ENCODE measurements at places on chromosomes 2 and 18. TPM values are rescaled to one million over a fixed set of nuclear protein-coding genes. Genes with fewer than 3 reads are reported as not detected.

The MAP3K19 gene
- total RNA-seq = not detected

The HOXD12 gene
- not detected for total RNA-seq

The KIDINS220 gene
- 57.8 TPM for total RNA-seq

The PARD6G gene
- 0.56 TPM for total RNA-seq

The SKOR2 gene
- total RNA-seq = not detected

The CCDC141 gene
- 2.8 TPM for total RNA-seq

The TRIM43 gene
- not detected for total RNA-seq

The EFHD1 gene
- total RNA-seq = 29.0 TPM

DNA sequence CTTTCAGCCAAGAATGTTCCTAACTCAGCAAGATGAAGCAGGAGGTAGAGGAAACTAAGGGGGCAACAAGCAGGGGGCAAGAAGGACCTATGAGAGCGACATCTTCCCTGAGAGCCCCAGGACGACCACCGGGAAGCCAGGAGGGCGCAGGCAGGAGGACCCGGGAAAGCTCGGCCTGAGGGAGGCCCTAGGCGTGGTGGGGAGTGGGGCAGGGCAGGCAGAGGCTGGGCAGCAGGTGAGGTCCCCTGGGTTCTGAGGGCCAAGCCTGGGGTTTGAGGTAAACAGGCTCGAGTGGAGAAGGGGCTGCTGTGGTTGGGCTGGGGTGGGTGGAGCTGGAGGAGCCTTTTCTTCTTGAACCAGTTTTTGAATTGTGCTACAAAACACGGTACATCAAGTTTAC lies 1.3 kb upstream of the ALPI start:
- H3K36me3 ChIP-seq = no peaks in the 10 kb centered on the region
- H3K27ac ChIP-seq = no peak overlapping the region
- no peak for DNase-seq
- H3K27me3 ChIP-seq = no peaks in the 10 kb centered on the region
- no peaks in the 10 kb centered on the region for H3K4me1 ChIP-seq

GRCh38 chr18:44474067-44474411 lies 206.6 kb upstream of the SETBP1 start:
- no peak for DNase-seq
- no peak overlapping the region for H3K4me3 ChIP-seq
- H3K4me1 ChIP-seq = no peaks in the 10 kb centered on the region
- no peak overlapping the region for H3K27ac ChIP-seq

DNA sequence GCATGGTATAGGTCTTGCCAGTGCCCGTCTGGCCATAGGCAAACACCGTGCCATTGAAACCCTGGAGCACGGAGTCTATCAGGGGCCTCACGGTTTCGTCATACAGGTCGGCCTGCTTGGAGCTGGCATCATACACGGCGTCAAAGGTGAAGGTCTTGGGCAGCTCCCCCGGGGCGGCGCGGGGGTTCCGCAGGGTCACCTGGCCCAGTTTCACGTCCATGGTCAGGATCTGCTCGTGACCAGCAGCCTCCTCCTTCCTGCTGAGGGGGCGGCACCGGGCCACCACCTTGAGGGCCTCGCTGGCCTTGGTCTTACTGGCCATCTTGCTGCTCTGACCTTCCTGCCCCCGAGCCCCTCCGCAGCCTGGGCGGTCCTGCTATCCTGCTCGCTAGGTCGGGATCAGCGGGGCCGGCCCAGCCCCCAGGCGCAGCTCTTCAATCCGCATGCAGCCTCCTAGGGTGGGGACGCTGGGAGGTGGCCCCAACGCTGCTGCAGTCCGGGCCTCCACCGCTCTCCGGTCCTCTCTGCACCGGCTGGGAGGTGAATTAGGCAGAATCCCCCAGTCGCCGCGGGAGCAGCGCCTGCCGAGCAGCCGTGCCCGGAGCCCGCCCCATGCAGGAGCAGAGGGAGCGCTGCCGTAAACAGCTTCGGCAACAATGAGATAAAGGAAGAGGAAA lies 563 bp downstream of the KIF3C start:
- no peaks in the 10 kb centered on the region for H3K36me3 ChIP-seq
- H3K27ac ChIP-seq = peak overlapping the region; percentile 56
- no peak for DNase-seq
- H3K4me3 ChIP-seq = peak overlapping the region; percentile 78

DNA sequence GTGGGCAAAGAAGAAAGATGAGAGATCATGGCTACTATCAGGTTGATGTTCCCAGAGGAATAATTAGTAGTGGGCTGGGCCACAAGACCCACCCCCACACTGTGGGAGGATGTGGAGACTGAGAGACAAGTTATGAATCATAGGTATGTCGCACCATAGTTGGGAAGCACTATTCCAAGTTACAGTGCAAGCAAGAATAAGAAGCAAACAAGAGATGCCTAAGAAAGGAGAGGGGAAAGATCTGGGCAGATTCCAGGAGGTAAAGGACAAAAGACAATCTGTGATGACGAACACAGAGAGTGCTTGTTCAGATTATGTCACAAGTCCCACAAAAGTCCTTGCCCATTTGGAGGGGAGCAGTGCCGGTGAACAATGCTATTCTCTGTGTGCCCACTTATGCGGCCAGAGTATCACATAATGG lies 56.6 kb downstream of the FAM228A start:
- no peaks in the 10 kb centered on the region for H3K27me3 ChIP-seq
- H3K27ac ChIP-seq = no peak overlapping the region
- no peaks in the 10 kb centered on the region for H3K4me1 ChIP-seq
- DNase-seq = no peak
- no peak overlapping the region for H3K4me3 ChIP-seq
- H3K36me3 ChIP-seq = no peaks in the 10 kb centered on the region

DNA sequence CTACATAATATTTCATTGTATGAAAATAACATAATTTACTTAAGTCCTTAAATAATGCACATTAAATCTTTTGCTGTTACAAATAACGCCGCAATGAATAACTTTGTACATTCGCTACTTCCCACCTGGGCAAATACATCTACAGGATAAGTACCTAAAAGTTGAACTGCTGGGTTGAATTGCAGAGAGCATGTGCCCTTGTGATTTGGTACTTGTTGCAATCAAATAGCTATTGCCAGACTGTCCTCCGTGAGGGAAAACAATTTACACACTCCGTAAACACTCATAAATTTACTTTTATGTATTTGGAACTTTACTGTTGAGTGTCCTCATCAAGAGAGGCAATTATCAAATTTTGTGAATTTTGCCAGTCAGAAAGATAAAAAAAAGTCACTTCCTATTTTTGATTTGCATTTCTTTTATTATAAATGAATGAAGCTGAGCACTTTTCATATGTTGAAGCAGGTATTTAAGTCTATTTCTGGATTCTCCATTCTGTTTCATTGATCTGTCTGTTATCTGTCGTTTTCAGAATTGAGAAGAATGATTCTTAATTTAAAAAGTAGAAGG lies 140.8 kb upstream of the SERTAD2 start:
- H3K4me1 ChIP-seq = peaks cover 10% of the 10 kb centered on the region
- H3K4me3 ChIP-seq = no peak overlapping the region

- peak; percentile 34 for DNase-seq
- H3K27me3 ChIP-seq = no peaks in the 10 kb centered on the region
- H3K4me1 ChIP-seq = no peaks in the 10 kb centered on the region
Observed at GRCh38 chr2:8514796-8515758, 166.8 kb upstream of the ID2 start.

- no peaks in the 10 kb centered on the region for H3K27me3 ChIP-seq
- no peaks in the 10 kb centered on the region for H3K36me3 ChIP-seq
- no peak overlapping the region for H3K27ac ChIP-seq
- no peak overlapping the region for H3K4me3 ChIP-seq
Observed at GRCh38 chr2:113686537-113686936, 59.5 kb downstream of the RABL2A start.

DNA sequence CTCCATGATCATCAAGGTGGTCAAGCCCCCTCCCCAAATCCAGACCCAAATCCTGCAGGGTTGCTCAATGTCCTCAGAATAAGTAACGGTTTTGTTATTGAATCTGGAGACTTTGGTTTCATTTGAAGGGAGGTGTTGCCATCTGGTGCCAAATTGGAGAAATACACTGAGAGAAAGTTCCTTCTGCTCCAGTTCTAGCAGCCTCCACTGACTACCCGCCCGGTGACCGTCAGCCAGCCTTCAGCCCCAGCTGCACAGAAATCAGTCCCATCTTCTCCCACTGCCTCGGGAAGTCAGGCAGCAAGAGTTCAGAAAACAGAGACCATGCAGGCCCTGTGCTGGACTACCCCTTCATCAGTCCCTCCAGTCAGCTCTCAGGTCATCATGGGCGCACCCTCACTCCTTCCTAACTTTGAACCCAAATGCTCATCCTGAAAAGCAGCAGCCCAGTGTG lies 38.7 kb downstream of the PKDCC start:
- peaks cover 5% of the 10 kb centered on the region for H3K4me1 ChIP-seq
- H3K36me3 ChIP-seq = no peaks in the 10 kb centered on the region
- DNase-seq = no peak
- H3K27me3 ChIP-seq = no peaks in the 10 kb centered on the region

GRCh38 chr2:23596316-23596885 lies 211.4 kb downstream of the KLHL29 start:
- H3K4me3 ChIP-seq = peak overlapping the region; percentile 44
- peak; percentile 87 for DNase-seq
- no peaks in the 10 kb centered on the region for H3K27me3 ChIP-seq
- no peaks in the 10 kb centered on the region for H3K36me3 ChIP-seq

DNA sequence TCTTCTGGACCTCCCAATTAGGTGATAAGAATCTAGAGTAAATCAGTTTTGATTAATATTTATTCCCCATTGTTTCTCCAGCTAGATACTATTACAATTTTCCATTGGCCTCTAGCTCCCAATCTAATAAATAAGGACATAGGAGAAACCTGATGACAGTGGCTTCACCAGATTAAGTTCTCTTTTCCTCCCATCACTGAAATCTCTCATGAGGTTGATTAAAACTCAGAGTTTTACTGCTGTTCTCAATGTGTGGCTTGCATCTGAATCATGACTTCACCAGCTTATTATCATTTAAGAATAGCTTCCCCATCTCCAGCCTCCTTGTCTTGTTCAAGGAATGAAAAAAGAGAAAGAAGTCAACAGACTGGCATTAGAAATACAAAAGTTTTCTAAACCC lies 3.9 kb upstream of the CCDC102B start:
- H3K36me3 ChIP-seq = no peaks in the 10 kb centered on the region
- H3K27ac ChIP-seq = no peak overlapping the region
- no peak overlapping the region for H3K4me3 ChIP-seq
- H3K4me1 ChIP-seq = no peaks in the 10 kb centered on the region
- no peaks in the 10 kb centered on the region for H3K27me3 ChIP-seq

GRCh38 chr2:218344090-218344754 lies 12.4 kb upstream of the CATIP start:
- no peaks in the 10 kb centered on the region for H3K4me1 ChIP-seq
- no peak for DNase-seq

GRCh38 chr2:136244536-136244885 lies 126.6 kb upstream of the CXCR4 start:
- H3K36me3 ChIP-seq = no peaks in the 10 kb centered on the region
- H3K4me1 ChIP-seq = peaks cover 8% of the 10 kb centered on the region
- no peak for DNase-seq
- no peak overlapping the region for H3K27ac ChIP-seq

DNA sequence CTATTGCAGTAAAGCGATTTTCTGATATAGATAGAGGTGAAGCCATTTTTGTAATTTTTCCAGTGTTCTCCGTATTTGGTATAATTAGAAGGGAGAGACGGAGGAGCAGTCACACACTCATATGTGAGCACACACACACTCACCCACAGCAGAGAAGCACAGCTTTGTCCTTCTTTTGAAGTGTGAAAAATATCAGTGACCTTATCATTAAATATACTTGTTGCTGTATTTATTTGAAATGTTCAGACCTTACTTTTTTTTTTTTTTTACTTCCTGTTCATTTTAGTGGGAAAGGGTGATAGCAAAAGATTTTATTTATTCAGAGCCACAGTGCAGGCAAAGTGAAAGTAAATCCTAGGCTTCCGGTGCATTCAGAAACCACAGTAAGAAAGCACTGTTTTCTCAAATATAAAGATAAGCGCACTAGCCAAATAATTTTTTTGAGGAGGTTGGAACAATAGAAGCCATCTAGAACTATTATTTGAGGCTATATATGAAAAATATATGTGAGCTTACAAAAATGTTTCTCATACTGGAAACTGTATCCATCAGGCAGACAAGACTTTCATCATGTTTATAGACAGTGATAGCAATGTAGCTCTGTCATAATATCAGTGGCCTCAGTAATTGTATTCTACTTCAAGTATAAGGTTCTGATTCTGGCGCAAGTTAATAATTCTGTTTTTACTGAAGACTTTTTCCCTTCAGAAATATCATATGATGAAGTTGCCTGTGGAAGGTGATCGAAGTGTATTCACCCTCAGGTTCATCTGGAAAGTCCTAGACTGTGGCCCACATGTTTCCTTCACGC lies 37.2 kb downstream of the TSHZ1 start:
- peak overlapping the region; percentile 74 for H3K27ac ChIP-seq
- peak overlapping the region; percentile 54 for H3K4me3 ChIP-seq
- peaks cover 41% of the 10 kb centered on the region for H3K4me1 ChIP-seq
- DNase-seq = no peak

DNA sequence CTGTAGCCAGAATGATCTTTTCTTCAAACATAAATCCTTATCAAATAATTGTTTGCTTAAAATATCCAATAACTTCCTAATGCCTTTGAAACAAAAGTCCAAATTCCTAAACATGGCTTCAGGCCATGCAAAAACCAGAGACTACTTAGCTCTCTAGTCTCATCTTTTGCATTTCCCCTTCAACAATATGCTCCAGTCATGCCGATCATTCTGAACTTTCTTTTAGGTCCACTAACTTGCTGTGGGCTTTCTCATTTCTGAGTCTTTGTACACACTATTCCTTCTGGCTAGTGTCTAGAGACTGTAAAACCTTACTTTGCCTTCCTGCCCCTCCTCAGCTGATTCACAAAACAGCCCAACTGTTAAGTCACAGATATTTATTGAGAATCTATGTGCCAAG lies 51.5 kb downstream of the VIL1 start:
- no peak overlapping the region for H3K4me3 ChIP-seq
- no peak overlapping the region for H3K27ac ChIP-seq
- H3K4me1 ChIP-seq = no peaks in the 10 kb centered on the region
- no peaks in the 10 kb centered on the region for H3K27me3 ChIP-seq
- H3K36me3 ChIP-seq = peaks cover 22% of the 10 kb centered on the region
- no peak for DNase-seq

DNA sequence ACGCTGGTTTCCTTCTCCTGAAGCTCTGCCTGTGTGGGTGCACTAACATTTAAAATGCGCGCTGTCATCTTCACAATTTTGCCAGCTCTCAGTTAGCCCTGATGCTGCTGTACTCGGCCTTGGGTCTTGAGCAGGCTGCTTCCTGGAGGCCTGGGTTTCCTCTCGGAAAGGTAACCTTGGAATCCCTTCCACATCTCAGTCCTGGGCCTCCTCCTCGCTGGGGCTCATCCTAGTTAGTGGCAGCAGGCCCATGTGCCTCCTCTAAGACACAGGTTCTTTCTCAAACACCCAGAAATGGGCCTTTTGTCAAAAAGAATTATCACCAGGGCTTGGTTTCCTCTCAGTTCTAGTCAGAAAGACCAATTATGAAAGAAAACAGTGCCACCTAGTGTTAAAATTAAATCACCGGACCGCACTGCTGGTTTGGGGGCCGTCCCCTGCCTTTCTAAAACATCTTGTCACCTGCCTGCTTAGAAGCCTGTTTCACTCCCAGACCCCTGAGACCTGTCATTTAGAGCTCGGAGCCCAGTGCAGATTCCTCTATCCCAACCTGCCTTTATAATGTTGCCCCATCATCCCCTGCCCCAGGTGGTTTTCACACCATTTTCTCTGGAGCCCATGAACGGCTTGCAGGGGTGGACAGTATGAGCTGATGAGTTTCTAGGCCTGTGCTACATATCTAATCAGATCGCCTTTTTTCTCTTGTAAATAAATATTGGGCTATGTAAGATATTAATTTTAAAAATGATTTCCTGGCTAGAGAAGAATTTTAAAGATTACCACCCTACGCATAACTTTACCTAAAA lies 42.4 kb downstream of the HK2 start:
- H3K27ac ChIP-seq = peak overlapping the region; percentile 56
- no peak for DNase-seq
- H3K4me1 ChIP-seq = no peaks in the 10 kb centered on the region
- peaks cover 54% of the 10 kb centered on the region for H3K36me3 ChIP-seq
- no peaks in the 10 kb centered on the region for H3K27me3 ChIP-seq

All from gastrocnemius medialis (tissue), 4 donors.